ENCODE measurements at places on chromosomes 7 and 10. TPM values are rescaled to one million over a fixed set of nuclear protein-coding genes. Genes with fewer than 3 reads are reported as not detected.

WDR91 gene
- total RNA-seq = 15.4 TPM

ADAM22 gene
- total RNA-seq = 2.4 TPM

WDR86 gene
- total RNA-seq = 17.7 TPM

GDF2 gene
- total RNA-seq = not detected

GPR26 gene
- total RNA-seq = not detected

UCN3 gene
- not detected for total RNA-seq

KCP gene
- 1.6 TPM for total RNA-seq

ZNF777 gene
- 7.0 TPM for total RNA-seq

PTPRE gene
- 0.09 TPM for total RNA-seq

CYP2C9 gene
- not detected for total RNA-seq

DYDC2 gene
- not detected for total RNA-seq

CCDC146 gene
- 2.0 TPM for total RNA-seq

ADAM12 gene
- total RNA-seq = 82.7 TPM

CCNY gene
- total RNA-seq = 55.4 TPM

OR2A7 gene
- 0.98 TPM for total RNA-seq

HPSE2 gene
- not detected for total RNA-seq

EN2 gene
- not detected for total RNA-seq

C10orf62 gene
- not detected for total RNA-seq

GRM3 gene
- total RNA-seq = not detected

SEMA3D gene
- 51.2 TPM for total RNA-seq

STAG3 gene
- total RNA-seq = 0.90 TPM

DNAAF5 gene
- total RNA-seq = 22.0 TPM

IKZF1 gene
- not detected for total RNA-seq

AVPI1 gene
- total RNA-seq = 20.2 TPM

SRRM3 gene
- 1.3 TPM for total RNA-seq

TBXAS1 gene
- total RNA-seq = 2.4 TPM

SPDYE2B gene
- total RNA-seq = 0.16 TPM

BMPR1A gene
- total RNA-seq = 74.7 TPM

ZNF804B gene
- total RNA-seq = not detected

CDNF gene
- total RNA-seq = 1.2 TPM

VPS50 gene
- total RNA-seq = 50.0 TPM

DLX6 gene
- not detected for total RNA-seq

ALOX5 gene
- total RNA-seq = not detected

RHOBTB1 gene
- total RNA-seq = 15.8 TPM

STN1 gene
- 18.4 TPM for total RNA-seq

ASL gene
- 45.8 TPM for total RNA-seq

GRID2IP gene
- not detected for total RNA-seq

GIMAP8 gene
- total RNA-seq = 0.09 TPM

NXPH1 gene
- not detected for total RNA-seq

UNCX gene
- not detected for total RNA-seq

MAGI2 gene
- total RNA-seq = 16.1 TPM

CALML3 gene
- total RNA-seq = not detected

NUTM2A gene
- 0.33 TPM for total RNA-seq

FXYD4 gene
- total RNA-seq = not detected

SFTPD gene
- total RNA-seq = not detected

TMEM213 gene
- 0.33 TPM for total RNA-seq

KCNH2 gene
- not detected for total RNA-seq

CLDN4 gene
- total RNA-seq = 0.54 TPM

SEMA4G gene
- 0.81 TPM for total RNA-seq

FLNC gene
- total RNA-seq = 193 TPM

PTF1A gene
- total RNA-seq = not detected

INA gene
- total RNA-seq = 0.33 TPM

C10orf95 gene
- not detected for total RNA-seq

SNCG gene
- total RNA-seq = 2.8 TPM

TFEC gene
- total RNA-seq = 0.36 TPM
